Activated naive CD4-positive, alpha-beta T cell treated with Interleukin-2 at 50 U/mL for 16 hours (primary cell): ENCODE measurements at places on chromosomes 3 and 15.

- no peak for DNase-seq
Measured at GRCh38 chr3:24088782-24089181, 143.7 kb downstream of the NR1D2 start.

DNA sequence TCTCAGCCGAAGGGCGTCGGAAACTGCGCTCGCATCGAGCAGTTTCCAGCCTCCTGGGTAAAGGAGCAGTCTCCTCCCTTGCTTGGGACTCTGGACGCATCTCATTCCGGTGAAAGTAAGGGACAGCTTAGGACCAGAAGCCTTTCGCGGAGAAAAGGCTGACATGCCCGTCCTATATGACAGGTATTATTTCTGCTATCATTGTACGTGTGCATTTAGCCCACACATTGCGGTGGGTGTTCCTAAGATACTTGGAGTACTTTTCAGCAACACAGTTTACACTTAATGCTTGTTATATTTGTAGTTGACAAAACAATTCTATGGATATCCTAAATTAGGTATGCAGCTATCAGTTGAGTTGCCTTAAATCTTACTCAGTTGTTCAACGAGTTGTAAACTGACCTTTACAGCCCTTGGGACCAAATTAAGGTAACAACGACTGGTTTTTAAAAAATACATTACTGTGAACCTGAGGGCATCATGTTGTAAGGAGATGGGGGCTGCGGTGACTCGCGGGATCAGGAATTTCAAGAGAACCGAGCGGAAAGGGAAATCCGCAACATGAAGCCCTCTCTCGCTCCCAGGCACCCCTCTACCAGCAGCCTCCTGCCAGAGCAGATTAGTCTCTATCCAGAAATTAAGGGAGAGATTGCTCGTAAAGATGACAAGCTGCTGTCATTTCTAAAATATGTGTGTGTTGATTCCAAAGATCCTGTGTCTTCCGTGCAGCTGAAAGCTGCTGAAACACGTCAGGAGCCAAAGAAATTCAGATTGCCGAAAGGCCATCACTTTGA lies 632 bp upstream of the COPS2 start:
- DNase-seq: no peak

- no peak for DNase-seq
Measured at GRCh38 chr3:145490088-145491048, 670.6 kb downstream of the PLOD2 start.

- DNase-seq: no peak
Measured at GRCh38 chr3:123412811-123413604, 35.9 kb downstream of the ADCY5 start.

- DNase-seq: no peak
Measured at GRCh38 chr3:126659915-126660886, 5.3 kb upstream of the TXNRD3 start.

DNA sequence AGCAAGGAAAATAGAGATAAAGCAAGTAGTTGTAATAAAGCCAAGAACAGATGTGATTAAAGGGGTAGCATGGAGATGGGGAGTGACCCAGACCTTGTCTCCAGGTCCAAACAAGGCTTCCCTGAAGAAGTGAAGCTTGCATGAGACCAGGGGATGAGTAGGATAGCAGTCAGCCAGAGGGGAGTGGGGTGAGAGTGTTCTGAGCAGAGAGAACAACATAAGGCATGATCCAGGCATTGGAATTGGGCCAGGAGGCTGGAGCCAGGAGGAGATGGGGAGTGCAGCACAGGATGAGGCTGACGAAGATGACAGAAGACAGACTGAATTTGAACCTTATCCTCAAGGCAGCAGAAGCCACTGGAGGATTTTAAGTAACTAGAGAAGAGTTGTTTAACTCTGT lies 7.2 kb downstream of the TMOD2 start:
- no peak for DNase-seq

DNA sequence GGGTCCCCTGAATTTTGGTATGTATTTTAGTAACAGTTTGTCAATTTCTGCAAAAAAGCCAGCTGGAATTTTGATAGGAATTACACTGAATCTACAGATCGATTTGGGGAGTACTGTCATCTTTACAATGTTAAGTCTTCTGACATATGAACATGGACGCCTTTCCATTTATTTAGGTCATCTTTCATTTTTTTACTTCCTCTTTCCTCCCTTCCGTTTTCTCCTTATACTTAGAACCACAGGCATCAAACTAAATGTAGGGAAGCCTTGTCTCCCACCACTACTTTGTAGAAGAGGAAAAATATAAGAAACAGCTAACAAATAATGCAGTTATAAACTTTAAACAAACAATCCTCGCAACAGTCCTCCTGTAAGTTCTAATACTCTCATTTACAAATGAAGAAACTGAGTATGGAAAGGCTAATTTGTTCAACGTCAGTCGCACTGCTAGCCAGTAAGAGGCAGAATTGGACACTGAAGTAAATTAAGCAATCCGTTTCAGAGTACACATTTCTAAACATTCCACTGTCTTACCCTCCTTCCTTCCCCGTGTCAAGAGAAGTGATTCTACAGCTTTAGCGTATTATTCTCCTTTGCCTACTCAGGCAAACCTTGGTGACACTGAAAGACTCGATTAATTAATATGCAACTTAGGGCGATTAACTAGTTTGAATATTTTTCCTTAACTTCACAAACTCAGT lies 25.6 kb downstream of the RHOA start:
- DNase-seq: no peak

DNA sequence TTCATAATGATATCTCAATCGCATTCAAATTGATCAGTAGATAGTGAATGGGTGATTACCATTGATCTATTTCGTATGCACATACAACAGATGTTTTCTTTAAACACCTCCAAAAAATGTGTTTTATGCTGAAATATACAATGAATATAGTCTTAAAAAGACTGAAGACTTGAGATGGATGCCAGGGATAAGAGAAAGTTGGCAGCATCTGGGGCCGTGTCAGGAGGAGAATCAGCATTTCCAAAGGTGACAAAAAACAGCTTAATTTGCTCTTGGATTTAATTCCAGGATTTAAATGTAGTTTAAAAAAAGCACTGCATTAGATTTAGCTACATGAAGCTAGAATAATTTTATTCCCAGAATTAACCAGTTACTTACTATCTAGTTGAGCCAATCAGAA lies 199.7 kb upstream of the CNTN3 start:
- no peak for DNase-seq

DNA sequence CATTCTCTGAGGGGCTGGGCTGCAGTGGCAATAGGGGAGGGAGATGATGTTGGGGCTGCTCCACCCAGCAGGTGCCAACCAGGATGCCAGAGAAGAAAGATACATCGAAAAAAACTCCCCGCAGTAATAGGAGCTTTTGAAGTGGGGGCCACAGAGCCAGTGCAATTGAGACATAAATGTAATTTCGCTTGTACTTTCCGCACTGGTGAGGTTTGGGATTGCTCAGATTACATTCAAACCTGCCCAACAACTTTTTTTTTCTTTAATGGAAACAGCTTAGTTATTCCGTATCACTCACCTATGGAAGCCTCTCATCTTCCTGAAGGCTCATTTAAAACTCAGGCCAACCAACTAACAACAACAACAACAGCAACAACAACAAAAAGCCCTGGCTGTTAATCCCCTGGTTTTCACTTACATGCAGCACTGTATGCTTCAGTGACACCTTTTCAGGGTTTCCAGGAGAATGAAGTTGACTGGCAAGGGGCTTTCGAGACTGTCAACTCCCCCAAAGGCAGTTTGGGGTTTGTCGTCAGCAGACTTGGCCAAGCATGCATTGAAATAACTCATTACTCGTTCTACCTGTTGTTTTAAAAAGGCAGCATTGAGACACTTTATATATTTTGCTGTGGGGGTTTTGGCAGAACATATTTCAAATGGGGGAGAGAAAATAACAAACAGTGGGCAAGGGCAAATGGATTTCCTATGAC lies 163.8 kb downstream of the EBLN2 start:
- DNase-seq: no peak

- DNase-seq: no peak
Measured at GRCh38 chr3:113660896-113661295, 35.5 kb downstream of the USF3 start.

DNA sequence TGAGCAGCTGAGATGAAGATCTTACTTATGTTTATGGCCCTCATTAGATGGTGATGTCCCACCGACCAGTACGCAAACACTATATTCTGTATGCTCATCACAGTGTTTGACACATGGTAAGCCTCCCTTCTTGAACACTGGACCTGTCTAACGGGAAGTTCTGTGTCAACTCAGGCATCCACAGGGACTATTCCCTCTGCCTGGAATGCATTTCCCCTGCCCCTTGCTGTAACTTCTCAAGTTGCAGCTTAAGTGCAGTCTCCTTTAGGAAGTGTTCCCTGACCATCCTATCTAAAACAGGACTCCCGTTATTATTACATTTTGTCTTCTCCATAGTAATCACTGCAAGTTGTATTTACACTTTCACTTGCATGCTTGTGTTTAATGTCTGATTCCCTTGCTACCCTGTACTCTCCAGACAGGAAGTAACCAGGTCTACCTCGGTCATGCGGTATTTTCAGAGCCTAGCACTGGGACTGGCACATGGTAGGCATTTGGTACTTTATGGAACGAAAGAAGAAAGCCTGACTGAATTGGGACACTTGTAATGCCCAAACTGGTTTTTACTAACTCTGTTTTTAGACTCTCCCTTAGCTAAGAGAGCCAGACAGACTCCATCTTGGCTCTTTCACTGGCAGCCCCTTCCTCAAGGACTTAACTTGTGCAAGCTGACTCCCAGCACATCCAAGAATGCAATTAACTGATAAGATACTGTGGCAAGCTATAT lies 8.7 kb downstream of the DET1 start:
- no peak for DNase-seq

DNA sequence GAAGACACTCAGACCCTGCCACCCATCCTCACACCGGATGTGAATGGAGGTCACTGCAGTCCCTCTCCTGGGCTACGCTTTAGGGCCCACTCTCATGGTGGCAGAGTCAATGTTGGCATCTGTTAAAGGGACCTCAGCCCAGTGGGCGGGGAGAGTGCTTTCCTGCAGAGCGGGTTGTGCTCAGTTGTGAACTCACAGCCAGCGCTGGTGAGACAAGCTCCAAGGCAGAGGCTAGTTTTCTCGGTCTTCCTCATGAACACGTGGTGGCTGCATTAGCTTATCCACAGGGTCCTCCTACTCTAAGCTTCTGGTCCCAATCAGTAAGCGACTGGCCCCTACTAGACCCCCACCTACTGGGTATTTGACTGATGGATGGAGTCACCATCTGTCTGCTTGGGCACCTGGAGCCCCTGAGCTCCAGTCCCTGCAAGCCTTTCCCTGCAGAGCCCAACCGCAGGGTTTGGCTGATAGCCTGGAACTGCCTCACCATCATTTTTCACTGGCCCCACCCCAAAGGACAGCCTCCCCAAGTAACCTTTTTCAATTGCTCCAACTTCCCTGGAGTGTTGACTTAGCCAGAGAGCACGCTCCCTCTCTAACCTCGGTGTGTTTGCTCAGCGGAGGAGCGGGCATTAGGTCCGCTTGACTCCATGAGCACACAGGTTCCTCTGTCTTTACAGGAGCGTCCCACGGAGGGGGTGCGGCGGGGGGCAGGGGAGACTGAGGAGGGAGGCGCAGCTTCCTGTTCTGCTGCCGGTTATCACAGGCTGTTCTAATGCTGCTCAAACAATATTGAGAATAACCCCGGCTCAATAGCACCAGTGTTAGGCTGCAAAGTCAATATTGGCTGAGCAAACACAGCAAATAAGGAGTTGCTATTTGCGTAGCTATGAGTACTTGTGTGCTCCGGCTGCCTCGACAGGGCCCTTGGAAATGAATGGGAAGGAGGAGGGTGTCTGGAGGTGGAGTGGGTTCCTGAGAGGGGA lies 141.7 kb downstream of the RPLP1 start:
- no peak for DNase-seq

- no peak for DNase-seq
Measured at GRCh38 chr3:150346981-150347863, 60.9 kb upstream of the TSC22D2 start.

DNA sequence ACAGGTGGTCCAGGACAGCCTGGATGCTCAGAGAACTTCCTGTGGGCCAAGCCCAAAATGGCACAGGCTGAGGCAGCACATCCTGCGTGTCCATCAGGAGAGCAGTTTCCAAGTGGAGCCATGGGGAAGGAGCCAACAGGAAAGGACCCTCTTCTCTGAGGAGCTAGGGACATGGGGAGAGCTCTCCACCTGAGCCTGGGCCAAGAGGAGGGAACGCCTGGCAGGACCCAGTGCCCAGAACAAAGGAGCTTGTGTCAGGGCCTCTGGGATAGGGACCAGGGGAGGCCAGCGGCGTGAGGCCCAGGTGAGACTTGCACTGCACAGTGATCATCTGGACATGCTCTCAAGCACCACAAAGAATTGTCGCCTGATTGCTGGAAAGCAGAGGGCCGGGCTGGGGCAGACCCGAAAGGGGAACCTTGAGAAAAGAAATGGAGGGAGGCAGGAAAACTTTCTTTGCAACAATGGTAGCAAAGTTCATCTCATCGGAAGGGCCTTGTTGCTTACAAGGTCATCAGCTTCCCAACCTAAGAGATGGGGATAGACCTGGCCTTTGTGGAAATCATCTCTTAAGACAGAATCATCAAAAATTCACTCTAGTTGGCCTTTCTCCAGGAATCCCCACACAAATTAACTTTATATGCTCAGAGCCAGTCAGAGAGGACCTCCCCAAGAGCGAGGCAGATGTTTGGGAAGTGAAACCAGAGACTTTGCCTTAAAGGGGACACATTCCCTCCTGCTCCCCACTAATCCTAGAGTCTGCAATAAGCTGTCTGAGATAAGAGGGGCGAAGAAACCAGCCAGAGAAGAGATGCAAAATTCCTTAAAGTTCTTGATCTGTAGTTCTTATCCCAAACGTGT lies 47.7 kb upstream of the HES1 start:
- no peak for DNase-seq

GRCh38 chr3:74281705-74282104 lies 332.8 kb downstream of the CNTN3 start:
- DNase-seq: no peak

GRCh38 chr3:151599103-151599672 lies 134.5 kb upstream of the AADACL2 start:
- DNase-seq: no peak

GRCh38 chr3:120198305-120198878 lies 86.6 kb downstream of the GPR156 start:
- DNase-seq: no peak

DNA sequence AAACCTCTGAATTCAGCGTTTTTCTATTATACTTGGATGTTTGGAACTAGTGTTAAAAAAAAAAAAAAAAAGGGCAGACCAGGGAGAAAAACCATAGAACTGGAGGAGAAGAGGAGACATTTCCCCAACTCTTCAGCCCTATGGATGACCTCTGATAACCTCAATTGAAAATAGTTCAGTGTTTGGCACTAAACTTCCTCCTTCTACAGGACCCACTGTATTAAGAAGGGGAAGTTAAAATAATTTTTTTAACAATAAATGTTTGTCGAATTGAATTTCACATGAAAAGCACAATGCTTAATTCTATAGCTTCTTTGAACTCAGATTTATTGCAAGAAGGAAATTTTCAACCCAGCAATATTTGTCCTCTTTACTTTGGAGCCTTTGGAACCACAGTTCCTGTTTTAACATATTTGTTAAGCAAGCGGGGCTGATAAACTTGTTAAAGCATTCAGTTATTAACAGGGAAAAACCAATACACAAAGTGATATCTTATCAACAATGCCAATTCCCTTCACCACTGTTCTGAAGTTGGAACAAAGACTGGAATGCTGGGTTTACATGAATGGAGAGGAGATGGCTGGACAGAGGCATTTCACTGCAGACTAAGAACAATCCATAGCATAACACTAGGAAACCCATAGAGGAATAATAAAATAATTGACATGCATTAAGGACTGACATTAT lies 3.1 kb upstream of the A4GNT start:
- no peak for DNase-seq
